ENCODE measurements at places on chromosomes 11 and 22.

GRCh38 chr22:48870436-48870835, 957.2 kb downstream of the BRD1 start:
- DNase-seq, result no peak

- peak; percentile 7 for DNase-seq
These were observed 89.0 kb downstream of the ISX start for GRCh38 chr22:35154937-35155387.

DNA sequence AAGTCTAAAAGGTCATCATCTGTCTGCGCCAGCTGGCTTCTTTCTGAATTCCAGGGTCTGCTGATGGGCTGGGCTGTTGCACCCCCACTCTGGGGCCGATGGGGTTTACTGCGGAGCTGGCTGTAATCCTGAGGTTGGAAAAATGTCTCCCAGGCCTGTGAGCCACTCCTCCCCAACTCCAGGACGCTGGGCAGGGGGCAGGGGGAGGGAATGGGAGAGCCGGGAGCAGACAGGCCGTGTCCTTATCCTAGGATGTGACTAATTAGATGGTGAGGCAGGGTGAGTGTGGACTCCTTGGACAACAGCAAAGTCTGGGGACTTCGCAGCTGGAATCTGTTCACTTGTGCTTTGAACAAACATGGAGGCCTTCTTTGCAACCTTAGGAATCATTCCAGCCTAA, 48.7 kb downstream of the LRRC32 start:
- DNase-seq, result no peak

- no peak for DNase-seq
These were observed 57.5 kb upstream of the PLET1 start for GRCh38 chr11:112318184-112318591.

DNA sequence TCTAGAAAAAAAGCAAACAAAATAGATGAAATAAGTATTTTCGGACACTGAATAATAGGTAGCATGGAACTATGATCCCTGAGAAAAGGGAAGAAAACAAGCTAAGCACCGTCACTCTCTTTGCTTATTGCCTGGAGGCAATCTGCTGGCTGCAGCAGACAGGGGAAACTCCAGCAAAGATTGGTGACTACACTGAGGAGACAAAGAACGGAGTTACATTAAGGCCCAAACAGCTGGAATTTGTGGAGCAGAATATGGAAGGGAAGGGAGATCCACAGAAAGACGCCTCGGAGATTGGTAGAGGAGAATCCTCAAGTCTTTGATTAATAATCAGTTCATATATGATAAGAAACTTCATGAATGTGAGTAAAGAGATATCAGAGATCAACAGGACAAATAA, 150.2 kb downstream of the TYR start:
- no peak for DNase-seq

DNA sequence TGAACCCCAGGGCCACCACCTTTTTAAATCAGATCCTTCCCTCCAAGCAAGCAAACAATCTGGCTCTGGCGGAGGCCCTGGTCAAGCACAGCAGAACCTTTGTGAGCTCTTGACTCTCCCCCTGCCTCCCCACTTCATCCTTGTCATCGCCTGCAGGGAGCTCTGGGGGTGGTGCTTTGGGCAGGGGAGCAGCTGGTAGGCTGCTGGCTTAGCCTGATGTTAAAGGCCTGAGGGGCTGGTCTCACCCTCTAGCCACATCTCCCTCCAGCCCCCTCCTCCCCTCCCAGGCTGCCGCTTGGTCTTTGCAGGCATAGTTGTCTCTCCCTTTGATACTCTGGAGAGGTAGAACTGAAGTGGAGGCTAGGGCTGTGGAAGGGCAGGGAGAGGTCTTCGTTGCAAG, 50.9 kb downstream of the THAP12 start:
- no peak for DNase-seq

DNA sequence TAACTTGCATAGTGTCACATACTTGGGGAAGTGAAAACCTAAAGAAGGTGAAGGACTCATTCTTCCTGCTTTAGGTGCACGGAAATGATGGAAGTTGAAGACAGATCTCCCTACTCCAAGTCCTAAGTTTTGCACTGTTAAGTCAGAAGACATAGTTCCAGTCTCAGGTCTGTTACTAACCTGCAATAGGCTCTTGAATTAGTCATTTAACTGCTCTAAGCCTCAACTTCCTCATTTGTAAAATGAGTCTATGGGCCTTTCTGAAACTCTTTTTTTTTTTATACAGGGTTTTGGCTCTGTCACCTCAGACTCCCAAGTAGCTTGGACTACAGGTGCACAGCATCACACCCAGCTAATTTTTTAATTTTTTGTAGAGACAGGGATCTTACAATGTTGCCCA, 30.8 kb upstream of the POU2AF1 start:
- no peak for DNase-seq

DNA sequence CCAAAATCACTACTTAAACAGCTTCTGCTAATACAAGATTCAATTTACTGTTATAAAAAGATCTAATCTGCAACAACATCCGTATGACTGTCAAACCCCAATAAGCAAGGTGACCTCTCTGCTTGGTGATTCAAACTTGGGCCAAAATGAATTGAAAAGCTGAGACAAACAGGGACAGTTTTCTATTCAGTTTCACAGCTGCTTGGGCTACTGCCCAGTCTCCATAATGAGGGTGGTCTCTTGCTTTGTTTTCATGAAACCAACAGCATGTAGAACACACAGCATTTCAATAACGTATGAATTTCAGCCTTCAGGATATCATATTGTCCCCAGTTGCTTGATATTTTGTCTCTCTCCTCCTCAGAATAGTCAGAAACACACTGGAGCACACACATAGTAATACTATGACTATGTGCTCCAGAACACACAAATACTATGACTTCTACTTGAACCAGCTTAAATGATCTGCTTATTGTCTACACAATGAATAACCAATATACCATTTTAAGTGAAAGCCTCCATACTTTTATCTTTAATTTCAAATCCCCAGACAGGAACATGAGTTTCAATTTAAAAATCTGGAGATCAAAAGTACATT, 285.0 kb downstream of the TTC28 start:
- DNase-seq, result no peak

GRCh38 chr11:65448418-65449105, 26.0 kb downstream of the NEAT1 start:
- no peak for DNase-seq

DNA sequence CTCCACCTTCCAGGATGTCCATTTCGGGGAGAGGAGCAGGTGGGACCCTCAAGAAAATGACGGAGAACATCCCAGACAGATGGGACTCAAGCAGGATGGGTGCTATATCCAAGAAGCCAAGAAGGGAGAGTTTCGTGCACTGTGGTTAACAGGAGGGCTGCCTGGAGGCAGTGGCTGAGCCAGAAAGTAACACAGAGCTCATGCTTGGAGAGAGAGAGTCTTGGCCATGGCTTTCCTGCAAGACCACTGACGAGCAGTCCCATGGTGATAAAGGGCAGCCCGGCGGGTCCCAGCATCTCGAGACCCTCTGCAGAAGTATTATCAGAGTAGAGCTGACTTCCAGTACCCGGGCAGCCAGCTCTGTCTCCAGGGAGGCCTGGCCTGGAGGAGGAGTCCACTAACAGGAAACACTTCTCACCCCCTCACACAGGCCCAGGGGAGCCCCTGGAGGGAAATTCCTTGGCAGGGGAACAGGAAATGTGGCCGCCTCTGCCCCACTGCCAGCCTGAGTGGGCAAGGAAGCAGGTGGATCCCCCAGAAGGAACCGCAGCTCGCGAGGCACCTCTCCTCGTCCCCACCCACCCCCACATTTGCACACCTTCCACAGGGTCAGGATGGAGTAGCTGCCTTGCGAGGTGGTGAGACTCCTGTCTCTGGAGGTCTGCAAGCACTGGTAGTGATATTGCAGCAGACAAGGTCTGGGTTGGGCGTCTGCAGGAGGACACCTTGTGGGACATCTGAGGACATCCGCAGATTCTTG, 32.2 kb downstream of the CYTH4 start:
- peak; percentile 12 for DNase-seq

DNA sequence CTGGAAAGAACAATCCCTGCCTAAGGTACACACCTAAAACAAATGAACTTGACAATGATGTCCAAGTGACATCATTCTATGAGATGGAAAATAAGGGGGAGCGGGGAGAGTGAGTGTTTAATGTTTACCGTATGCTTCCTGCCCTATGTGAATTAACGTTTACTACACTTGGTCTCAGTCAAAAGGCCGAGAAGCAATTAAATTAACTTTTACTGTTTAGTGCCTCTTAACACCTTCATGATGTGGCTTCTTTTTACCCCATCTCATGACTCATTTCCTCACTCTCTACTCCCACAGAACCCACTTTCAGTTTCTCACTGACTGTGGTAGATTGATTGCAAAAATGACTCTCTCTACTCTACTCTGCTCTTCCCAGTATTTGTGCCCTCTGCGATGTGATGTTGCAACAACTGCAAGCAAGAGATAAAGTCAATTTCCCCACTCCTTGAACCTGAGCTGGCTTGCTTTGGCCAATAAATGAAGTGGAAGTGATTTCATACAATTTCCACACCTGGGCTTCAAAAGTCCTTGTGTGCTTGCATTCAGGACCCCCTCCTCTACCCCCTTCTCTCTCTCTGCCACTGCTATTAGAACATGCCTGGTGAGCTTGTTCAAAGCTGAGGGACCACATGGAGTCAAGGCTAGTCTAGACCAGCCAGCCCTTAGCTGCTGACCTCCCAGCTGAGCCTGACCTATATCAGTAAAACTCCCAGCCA, 11.6 kb upstream of the ALKBH3 start:
- no peak for DNase-seq

DNA sequence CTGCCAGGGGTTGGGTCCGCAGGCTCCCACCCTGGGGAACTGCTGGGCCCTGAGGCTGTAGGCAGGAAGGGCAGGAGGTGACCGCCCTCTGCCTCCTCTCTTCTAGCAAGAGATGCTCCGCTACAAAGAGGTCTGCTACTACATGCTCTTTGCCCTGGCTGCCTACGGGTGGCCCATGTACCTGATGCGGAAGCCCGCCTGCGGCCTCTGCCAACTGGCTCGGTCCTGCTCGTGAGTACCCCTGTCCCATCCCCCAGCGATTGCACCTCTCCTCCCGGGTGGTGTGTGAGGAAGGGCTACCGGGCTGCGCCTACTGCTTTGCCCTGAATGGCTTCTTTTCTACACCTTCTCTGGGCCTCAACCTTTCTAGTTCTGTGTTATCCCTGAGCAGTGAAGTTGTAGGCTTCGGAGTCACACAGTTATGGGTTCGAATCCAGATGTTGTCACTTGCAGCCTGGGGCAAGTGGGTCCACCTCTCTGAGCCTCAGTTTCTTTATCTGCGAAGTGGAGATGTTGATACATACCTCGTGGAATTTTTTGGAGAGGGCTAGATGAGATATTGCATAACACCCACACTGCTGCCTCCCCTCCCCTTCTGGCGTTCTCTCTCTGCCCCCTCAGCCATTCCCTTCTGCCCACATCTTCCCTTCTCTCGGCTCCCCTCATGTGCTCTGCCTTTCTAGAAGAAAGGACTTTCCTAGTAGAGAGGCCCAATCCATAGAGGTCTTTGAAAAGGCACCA, 21.1 kb upstream of the MYRF start:
- no peak for DNase-seq

DNA sequence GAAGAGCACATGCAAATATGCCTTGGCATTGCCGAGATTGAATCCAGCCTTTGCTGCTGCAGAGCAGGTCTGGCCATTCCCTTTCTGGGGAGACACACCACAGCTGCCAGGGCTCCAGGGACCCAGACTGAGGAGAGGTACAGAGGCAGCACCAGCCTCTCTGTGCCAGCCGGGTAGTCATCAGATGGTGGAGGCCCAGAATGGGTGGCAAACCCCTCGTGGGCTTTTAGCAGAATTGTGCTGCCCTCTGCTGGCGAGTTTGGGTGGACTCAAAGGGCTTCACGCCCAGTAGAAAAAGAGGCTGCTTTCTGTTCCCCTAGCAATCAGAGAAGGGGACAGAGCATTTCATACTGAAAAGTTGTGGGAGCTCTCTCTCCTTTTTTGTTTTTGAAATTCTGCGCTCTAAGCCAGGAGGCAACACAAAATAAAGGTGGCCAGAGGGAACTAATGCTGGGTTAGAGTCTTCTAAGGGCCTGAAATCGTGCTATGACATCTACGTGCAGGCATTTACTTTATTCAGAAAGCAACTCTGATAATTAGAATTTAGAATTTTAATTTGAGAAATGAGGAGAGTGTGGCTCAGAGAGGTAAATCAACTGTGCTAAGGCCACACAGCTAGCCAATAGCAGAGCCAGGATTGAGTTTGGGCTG, 158.8 kb upstream of the NAV2 start:
- DNase-seq, result peak; percentile 75

DNA sequence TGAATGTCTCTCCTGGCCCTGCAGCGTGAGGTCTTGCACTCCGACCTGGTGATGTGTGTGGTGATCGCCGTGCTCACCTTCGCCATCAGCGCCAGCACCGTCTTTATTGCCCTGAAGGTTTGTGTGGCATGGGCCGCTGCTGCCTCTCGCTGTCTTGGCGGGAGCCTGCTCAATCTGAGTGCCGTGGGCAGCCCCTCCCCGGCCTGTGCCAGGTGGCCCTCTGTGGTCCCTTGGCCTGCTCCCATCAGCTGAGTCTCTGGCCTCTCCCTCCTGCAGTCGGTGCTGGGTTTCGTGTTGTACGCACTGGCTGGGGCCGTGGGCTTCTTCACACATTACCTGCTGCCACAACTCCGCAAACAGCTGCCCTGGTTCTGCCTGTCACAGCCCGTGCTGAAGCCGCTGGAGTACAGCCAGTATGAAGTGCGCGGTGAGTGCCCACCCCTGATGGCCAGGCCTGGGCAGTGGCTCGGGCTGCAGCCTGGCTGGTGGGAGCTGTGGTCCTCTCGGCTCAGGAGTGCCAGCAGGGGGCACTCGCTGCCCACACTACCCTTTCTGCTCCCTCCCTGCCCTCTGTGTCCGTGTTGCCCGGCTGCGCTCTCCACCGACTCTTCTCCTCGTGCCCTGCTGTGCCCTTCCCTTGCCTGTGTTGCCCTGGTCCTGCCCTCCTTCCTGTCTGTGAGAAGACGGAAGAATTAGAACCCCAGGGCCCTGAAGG, 10.2 kb downstream of the PCNX3 start:
- DNase-seq, result no peak

GRCh38 chr22:21451545-21452520, 15.4 kb upstream of the TMEM191C start:
- DNase-seq, result no peak

All from activated CD4-positive, alpha-beta T cell treated with anti-CD3 and anti-CD28 coated beads for 24 hours (primary cell).